H9 (cell line): ENCODE measurements at places on chromosomes 6 and 20. TPM values are rescaled to one million over a fixed set of nuclear protein-coding genes. Genes with fewer than 3 reads are reported as not detected.

The BMP6 gene
- 0.28 and 0.61 TPM in 2 replicates for total RNA-seq

GRCh38 chr6:156517088-156517487 lies 260.1 kb upstream of the ARID1B start:
- no peak for DNase-seq
- no peak overlapping the region for H3K4me3 ChIP-seq
- H3K36me3 ChIP-seq = no peaks in the 10 kb centered on the region
- no peaks in the 10 kb centered on the region for H3K4me1 ChIP-seq

The RFX6 gene
- not detected in 2 replicates for total RNA-seq

- no peak for DNase-seq
- H3K4me3 ChIP-seq = no peak overlapping the region
- no peaks in the 10 kb centered on the region for H3K4me1 ChIP-seq
- no peak overlapping the region for H3K27ac ChIP-seq
- H3K36me3 ChIP-seq = peaks cover 12% of the 10 kb centered on the region
Measured at GRCh38 chr6:130889423-130889822, 62.2 kb downstream of the SMLR1 start.

GRCh38 chr20:4666001-4666479 lies 55.7 kb upstream of the PRND start:
- H3K4me1 ChIP-seq = 0 out of 2 replicates have a peak, but pooled peaks cover 2% of the 10 kb centered on the region
- no peak for DNase-seq
- H3K27me3 ChIP-seq = no peaks in the 10 kb centered on the region
- H3K36me3 ChIP-seq = no peaks in the 10 kb centered on the region; the same call in 2 of the 3 replicates
- H3K27ac ChIP-seq = no peak overlapping the region

- H3K4me1 ChIP-seq = no peaks in the 10 kb centered on the region
- no peaks in the 10 kb centered on the region for H3K27me3 ChIP-seq
- H3K4me3 ChIP-seq = peak overlapping the region; percentile 87
Measured at GRCh38 chr20:1267161-1267560, 1.1 kb downstream of the SNPH start.

The KHDC1 gene
- total RNA-seq = 7.7 and 7.8 TPM in 2 replicates

GRCh38 chr6:105099371-105099770 lies 80.4 kb downstream of the POPDC3 start:
- H3K36me3 ChIP-seq = no peaks in the 10 kb centered on the region; the same call in 2 of the 3 replicates
- peaks cover 2% of the 10 kb centered on the region; the same call in 1 of the 2 replicates for H3K27me3 ChIP-seq
- no peak overlapping the region for H3K27ac ChIP-seq
- no peaks in the 10 kb centered on the region for H3K4me1 ChIP-seq
- DNase-seq = no peak

DNA sequence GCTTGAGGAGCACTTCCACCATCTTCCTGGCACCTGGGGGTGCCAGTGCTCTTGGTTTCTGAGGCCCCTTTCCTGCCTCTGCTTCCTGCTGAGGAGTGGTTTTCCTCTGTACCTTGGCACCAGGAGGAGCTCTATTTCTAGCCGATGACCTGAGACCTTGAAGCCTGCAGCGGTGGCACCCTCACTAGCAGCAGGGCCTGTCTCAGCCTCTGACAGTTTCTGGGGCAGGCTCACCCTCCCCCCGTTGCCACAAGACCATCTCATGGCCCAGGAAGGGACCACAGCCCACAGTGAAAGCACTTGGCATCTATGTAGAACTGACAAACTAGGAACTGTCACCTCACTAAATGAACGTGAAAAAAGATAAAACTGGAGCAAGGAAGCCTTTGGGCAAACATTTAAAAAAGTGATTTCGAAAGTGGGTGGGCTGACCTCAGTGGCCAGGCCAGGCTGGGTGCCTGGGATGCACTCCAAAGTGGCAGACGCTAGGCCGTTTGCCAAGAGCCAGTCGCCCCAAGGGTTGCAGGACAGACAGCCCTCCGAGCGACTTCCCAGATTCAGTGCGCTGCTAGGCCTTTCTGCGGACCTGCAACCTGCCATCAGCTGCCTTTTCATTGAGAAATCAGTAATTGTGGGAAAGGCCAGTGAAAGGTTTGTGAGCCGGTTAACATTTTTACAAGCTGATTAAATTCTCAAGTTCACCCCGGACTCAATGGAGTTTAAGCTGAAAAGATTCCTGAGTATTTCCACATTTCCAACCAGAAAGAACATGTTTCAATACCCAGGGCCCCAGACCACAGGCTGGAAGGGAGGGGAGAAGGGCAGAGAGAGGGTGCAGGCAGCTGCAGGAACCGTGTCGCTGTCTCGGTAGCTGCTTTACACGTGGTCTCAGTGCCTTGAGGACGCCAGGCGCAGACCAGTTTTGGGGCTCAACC lies 303.7 kb downstream of the ESR1 start:
- no peak overlapping the region for H3K27ac ChIP-seq
- H3K4me3 ChIP-seq = no peak overlapping the region
- DNase-seq = no peak

DNA sequence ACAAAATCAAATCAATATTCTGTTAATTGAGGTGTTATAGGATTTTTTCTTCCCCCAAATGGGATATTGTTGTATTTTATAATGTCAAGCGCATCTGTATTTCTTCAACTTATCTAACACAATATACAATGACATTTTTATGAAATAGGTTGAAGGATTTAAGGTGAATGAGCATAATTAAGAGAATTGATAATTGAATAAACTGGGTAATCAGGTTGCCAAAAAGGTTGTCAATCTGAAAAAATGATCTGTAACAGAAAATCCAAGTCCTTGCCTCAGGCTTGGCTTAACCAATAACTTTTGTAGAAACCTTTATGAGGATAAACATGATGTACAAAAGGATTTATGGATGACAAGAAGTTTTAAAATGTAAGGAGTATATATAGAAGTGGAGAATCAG lies 1101.7 kb upstream of the EYS start:
- no peak overlapping the region for H3K4me3 ChIP-seq
- H3K4me1 ChIP-seq = no peaks in the 10 kb centered on the region
- DNase-seq = no peak
- H3K27ac ChIP-seq = no peak overlapping the region
- no peaks in the 10 kb centered on the region for H3K27me3 ChIP-seq
- H3K36me3 ChIP-seq = no peaks in the 10 kb centered on the region

GRCh38 chr20:47775841-47776240 lies 9.4 kb downstream of the SULF2 start:
- no peaks in the 10 kb centered on the region; the same call in 1 of the 2 replicates for H3K4me1 ChIP-seq
- no peaks in the 10 kb centered on the region for H3K27me3 ChIP-seq
- H3K4me3 ChIP-seq = no peak overlapping the region
- no peak for DNase-seq

- H3K4me1 ChIP-seq = peaks cover 3% of the 10 kb centered on the region
- DNase-seq = no peak
- H3K27me3 ChIP-seq = no peaks in the 10 kb centered on the region
- peaks cover 26% of the 10 kb centered on the region for H3K36me3 ChIP-seq
Measured at GRCh38 chr20:62952968-62953838, 694 bp downstream of the SLC17A9 start.

DNA sequence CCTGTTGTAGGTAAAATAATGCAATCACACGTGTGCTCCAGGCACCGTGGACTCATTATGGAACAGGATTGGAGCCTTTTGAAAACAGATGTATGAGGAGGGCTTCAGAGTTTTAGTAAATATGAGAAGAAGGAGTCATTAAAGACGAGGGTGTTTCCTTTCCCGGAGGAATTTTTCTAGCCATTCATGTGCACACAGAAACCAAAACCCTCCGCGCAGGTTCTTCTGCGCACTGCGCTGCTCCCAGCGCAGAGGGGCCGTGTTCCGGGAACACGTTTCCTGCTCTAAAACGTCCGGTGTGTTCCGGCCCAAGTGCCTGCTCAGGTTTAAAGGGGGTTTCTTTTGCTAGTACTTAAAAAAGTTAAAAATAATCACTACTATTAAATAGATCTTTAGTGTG lies 11.6 kb downstream of the GPR31 start:
- no peak overlapping the region for H3K27ac ChIP-seq
- H3K27me3 ChIP-seq = no peaks in the 10 kb centered on the region; the same call in 1 of the 2 replicates
- H3K36me3 ChIP-seq = 0 out of 2 replicates have a peak, but pooled peaks cover 5% of the 10 kb centered on the region

The HLA-F gene
- total RNA-seq = 7.0 and 7.4 TPM in 2 replicates

- H3K27me3 ChIP-seq = no peaks in the 10 kb centered on the region
- no peaks in the 10 kb centered on the region for H3K36me3 ChIP-seq
- no peaks in the 10 kb centered on the region; the same call in 1 of the 2 replicates for H3K4me1 ChIP-seq
- no peak overlapping the region for H3K27ac ChIP-seq
Measured at GRCh38 chr6:163665464-163665863, 250.9 kb downstream of the QKI start.

The LY6G6C gene
- total RNA-seq = 0.24 TPM in 1 of 2 replicates, not detected in the other

The OPN5 gene
- not detected in 2 replicates for total RNA-seq

- H3K36me3 ChIP-seq = no peaks in the 10 kb centered on the region
- peak; percentile 36 for DNase-seq
- no peak overlapping the region for H3K4me3 ChIP-seq
- H3K4me1 ChIP-seq = no peaks in the 10 kb centered on the region; the same call in 1 of the 2 replicates
- H3K27me3 ChIP-seq = no peaks in the 10 kb centered on the region
- no peak overlapping the region for H3K27ac ChIP-seq
Measured at GRCh38 chr6:46983007-46983411, 59.1 kb downstream of the ADGRF1 start.

DNA sequence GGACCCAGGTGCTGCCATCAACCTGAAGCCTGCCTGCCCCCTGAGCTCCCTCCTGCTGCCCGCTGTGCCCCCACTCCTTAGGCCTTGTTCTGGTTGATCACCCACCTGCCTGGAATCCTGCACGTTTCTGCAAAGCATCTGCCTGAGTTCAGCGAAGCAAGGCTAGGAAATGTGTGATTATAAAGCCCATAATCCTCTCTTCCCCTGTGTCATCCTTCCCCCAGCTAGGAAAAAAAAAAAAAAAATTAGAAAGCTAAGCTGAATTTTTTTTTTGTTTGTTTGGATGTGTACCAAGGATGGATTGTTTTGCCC lies 93.2 kb downstream of the FOXA2 start:
- no peaks in the 10 kb centered on the region for H3K36me3 ChIP-seq
- DNase-seq = no peak
- H3K4me3 ChIP-seq = no peak overlapping the region
- no peaks in the 10 kb centered on the region for H3K27me3 ChIP-seq
- H3K27ac ChIP-seq = no peak overlapping the region

The TSHZ2 gene
- total RNA-seq = 0.07 TPM in 1 of 2 replicates, not detected in the other

- no peak overlapping the region for H3K27ac ChIP-seq
- H3K4me3 ChIP-seq = no peak overlapping the region
- DNase-seq = no peak
- no peaks in the 10 kb centered on the region for H3K27me3 ChIP-seq
- H3K4me1 ChIP-seq = no peaks in the 10 kb centered on the region
Measured at GRCh38 chr6:48255094-48255493, 144.1 kb upstream of the PTCHD4 start.

GRCh38 chr6:154462425-154462824 lies 48.1 kb downstream of the CNKSR3 start:
- H3K36me3 ChIP-seq = no peaks in the 10 kb centered on the region
- no peaks in the 10 kb centered on the region for H3K27me3 ChIP-seq
- DNase-seq = no peak
- no peak overlapping the region for H3K4me3 ChIP-seq
- 0 out of 2 replicates have a peak, but pooled peaks cover 3% of the 10 kb centered on the region for H3K4me1 ChIP-seq

The GNRH2 gene
- total RNA-seq = 0.50 and 1.1 TPM in 2 replicates

The VSX1 gene
- total RNA-seq = not detected in 2 replicates

DNA sequence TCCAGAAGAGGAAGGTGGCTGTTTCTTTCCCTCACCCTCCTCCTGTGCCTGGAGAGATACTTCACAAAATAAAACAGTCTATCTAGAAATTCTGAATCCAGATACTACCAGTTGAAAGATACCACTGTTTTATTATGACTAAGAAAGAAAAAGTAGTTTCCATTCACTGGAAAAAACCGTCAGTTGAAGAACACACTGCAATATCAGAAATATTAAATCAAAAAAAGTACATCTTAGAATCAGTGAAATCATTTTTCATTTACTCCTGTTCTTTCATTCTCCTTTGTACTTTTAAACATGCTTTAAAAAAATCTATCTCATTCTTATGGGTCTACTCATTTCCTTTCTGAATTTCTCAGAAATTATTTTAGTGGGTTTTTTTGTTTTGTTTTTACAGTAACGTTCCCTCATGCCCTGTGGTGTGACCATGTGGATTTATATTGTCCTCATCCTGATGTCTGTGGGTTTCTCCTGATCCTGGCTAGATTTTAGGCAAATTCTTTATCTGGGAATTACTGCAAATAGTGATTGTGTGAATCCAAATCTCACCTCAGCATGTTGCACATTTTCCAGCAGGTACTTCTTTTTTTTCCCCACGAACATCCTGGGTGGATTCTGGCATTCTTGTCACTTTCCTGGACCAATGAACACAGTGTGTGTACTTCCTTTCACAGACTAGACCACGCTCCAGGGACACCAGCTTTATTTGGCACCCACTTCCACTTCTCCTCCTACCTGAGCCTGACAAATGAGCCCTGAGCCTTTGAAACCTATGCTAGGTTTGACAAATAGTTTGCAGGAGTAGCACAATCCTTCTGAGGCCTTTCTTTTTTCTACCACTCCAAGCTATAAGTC lies 114.0 kb upstream of the LAMP5 start:
- H3K27me3 ChIP-seq = no peaks in the 10 kb centered on the region
- H3K4me1 ChIP-seq = no peaks in the 10 kb centered on the region; the same call in 1 of the 2 replicates
- H3K36me3 ChIP-seq = peaks cover 4% of the 10 kb centered on the region; the same call in 1 of the 2 replicates
- H3K4me3 ChIP-seq = no peak overlapping the region

- H3K27me3 ChIP-seq = no peaks in the 10 kb centered on the region
- H3K27ac ChIP-seq = no peak overlapping the region
- no peaks in the 10 kb centered on the region for H3K36me3 ChIP-seq
- H3K4me1 ChIP-seq = no peaks in the 10 kb centered on the region
Measured at GRCh38 chr6:134132494-134133141, 80.2 kb upstream of the SLC2A12 start.

DNA sequence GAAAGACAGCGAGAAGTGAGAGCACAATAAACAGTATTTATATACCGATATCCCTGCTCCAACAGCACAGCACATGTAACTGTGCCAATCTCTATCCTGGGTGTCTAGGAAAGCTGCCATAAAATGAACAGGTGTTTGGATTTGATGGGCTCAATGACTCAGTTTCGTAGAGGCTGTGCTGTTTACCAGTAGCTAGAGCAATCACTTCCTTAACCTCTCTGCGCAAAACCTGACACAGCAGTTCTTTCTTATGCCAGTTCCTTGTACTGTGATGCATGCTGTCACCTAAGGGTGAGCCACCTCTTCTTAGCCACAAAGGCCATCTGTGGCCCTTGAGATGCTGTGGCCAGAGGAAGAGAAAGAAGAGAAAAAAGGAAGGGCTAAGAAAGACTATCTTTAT lies 59.3 kb downstream of the SHPRH start:
- H3K27me3 ChIP-seq = no peaks in the 10 kb centered on the region
- no peak overlapping the region for H3K4me3 ChIP-seq
- peaks cover 44% of the 10 kb centered on the region for H3K36me3 ChIP-seq
- DNase-seq = no peak
- H3K27ac ChIP-seq = no peak overlapping the region

DNA sequence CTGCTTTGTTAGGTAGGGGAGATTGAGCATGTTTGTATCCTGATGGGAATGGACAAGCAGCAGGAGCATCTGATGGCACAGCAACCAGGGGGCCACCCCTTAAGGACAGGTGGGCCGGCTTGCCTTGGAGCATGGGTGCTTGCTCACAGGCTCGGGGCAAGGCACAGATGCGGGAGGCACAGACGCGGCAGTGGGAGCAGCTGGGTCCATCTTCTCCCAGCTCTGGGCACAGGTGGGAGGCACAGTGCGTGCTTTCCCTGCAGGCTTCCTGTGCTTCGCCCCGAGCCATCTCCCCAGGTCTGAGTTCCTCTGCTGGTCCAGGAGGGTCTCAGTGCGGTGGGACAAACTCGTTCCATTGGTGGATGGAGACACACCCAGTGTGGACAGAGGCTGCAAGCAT lies 73.6 kb upstream of the BHLHE23 start:
- DNase-seq = no peak
- no peaks in the 10 kb centered on the region for H3K4me1 ChIP-seq

GRCh38 chr6:15534974-15535373 lies 127.9 kb downstream of the DTNBP1 start:
- H3K36me3 ChIP-seq = peaks cover 7% of the 10 kb centered on the region
- DNase-seq = no peak
- no peak overlapping the region for H3K27ac ChIP-seq
- no peak overlapping the region for H3K4me3 ChIP-seq
- no peaks in the 10 kb centered on the region for H3K27me3 ChIP-seq

The ERVFRD-1 gene
- total RNA-seq = not detected in 2 replicates

The MTFR2 gene
- total RNA-seq = 10.0 and 11.8 TPM in 2 replicates

The BPIFA2 gene
- total RNA-seq = not detected in 2 replicates
